Caco-2 (cell line): ENCODE measurements at places on chromosomes 5 and 9.
A peak's percentile ranks its signal among the peaks of the same experiment; 100 is the strongest.

DNA sequence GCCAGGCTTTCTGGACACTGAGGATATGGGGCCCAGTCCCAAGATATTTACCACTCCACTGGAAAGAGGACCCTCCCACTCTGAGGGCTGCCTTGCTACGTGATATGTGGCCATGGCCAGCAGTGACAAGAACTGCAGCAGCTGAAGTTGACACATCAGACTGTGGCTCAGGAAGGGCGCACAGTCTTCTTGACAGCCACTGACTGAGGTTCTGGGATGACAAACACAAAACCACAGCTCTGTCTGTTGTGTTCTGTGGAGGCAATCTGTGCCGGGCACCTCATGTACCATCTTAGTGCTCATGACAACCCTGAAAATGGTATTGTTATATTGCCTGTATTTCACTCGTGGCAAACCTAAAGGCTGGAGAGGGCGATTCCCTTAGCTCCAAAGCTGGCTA, 16.9 kb downstream of the FSTL4 start:
- DNase-seq: no peak

DNA sequence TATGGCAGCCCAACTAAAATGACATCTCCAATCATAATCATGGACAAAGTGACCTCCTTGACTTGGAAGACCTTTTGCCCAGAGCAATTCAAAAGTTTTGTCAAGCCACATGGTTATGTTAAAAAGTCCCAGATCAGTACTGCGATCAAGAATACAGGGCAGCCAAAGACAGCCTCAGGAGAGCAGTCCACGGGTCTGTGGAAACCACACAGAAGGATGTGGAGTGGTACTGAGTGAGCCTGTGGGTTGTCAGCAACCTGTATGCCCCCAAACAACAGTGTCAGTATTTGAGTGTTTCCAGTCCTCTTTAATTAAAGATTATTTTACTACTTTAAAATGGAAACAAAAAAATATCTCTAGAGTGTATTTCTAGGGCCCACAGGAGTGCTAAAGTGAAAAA, 345.4 kb upstream of the EFNA5 start:
- no peak for DNase-seq

GRCh38 chr5:68159224-68159951, 56.2 kb upstream of the PIK3R1 start:
- no peak for DNase-seq

DNA sequence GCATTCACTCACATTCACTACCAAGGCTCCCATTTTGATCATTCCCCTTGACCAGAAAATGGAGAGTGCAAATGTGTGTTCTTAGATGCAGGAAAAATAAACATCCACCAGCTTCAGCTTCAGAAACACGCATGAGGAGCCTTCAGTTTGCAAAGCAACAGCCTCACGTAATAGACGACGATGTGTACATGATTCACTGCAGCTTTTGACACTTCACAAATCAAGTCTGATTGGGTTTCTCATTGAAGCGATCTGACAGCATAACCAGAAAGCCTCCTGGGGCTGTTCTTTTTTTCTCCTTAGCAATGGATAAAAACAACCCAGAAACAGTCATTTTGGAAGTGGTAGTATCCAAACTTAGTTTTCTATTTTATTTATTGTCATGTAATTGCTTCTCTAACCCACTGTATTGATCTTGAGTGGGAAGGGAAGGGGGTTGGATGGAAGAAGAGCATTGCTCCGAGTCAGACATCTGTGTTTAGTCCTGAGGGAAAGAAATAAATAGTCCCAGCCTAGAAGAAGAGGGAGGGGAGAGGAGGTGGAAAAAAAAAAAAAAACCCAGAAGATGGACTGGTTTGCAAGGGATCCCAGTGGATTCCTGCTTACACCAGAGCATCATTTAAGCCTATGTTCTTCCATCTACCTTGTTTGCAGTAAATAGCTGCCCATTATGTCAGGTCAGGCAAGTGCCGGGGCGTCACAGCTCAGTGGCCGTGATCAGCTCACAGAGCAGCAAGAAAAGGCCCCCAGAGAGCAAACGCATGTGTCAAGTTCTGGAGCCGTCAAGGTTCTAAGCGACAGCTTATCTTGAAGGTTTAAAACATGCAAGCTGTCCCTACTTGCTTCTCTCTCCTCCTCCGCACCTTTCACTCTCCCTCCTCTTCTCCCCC, 190.2 kb upstream of the SNX2 start:
- DNase-seq: no peak

GRCh38 chr9:93952784-93953495, 2.2 kb downstream of the BARX1 start:
- no peak for DNase-seq

DNA sequence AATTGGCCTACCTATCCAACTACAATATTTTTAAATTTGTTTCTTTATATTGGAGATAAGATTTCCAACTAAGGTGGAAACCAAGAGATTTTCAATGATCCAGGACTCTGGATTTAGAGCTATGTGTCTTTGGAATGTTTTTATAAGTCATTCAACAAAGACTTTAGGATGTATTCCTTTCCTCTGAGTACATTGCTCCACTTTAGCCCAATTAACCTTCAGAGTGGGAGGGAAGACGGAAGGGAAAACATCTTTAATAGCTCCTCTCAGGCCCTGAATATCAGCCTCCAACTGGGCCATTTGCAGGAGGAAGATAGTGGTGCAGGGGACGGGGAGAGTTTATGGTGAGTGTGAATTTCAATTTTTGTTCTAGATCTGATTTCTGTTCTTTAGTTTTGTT, 239.2 kb downstream of the PIK3R1 start:
- DNase-seq: no peak

DNA sequence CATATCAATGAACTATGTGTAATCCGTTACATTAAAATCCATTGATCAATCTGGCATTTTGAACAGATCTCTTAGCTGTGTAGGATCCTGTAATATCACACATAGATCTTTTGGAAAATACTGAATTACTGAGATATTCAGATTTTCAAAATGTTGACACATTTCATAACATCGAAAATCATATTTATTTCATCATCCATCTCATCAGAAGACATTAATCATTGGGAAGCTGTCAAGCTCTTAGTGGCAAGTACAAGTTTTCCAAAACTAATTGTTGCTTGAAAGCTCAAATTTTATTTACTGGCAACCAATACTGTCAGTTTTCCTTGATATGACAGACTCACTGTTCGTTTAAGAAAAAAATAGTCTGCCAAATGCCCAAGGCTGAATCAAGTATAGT, 8.5 kb downstream of the NR6A1 start:
- DNase-seq: no peak

DNA sequence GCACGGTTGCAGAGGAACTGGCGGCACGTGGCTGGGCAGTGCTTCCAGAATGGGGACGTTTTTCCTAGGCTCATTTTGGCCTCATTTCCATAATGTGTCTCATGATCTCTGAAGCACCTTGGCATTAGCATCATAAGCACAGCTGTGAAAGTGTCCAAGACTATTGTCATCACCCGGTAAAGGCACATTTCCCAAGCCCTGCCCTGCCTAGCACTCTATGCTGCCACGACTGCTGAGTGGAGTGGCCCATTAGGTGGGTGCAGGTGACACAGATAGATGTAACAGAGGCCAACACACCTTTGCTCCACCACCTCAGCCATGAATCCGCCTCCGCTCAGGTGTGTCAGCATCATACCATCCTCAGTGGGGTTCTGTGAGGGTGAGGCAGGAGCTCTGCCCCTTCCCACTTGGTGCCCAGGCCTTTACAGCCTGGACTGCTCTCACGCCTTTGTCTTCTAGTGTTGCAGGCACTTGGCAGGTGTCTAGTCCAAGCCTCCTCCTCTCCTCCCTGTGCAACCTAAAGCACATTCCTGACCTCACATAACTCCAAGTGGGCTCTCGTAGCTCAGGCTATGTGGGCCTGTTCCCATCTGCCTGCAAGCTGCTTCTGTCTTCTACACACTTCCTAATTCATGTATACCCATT, 213.0 kb downstream of the FSTL4 start:
- no peak for DNase-seq

GRCh38 chr5:100186181-100186580, 349.0 kb upstream of the FAM174A start:
- no peak for DNase-seq

DNA sequence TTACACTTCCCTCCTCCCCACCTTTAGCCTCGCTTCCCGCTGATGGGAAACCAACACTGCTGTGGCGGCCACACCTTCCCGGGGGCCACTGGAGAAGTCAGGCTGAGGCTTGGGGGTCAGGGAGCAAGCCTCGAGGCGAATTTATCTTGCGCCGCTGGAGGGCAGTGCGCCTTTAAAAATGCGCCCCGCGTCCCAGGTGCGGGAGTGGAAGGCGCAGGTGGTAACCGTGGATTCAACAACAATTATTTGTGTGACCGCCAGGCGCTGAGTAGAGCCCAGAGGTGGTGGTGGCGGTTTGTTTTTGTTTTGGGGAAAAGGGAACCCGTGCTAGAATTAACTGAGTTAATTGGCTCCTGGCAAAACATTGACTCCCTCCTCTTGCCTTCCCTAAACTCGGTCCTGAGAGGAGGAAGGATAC, 1.1 kb downstream of the CFAP77 start:
- peak; percentile 81 for DNase-seq

- no peak for DNase-seq
Measured at GRCh38 chr5:62489471-62489870, 76.9 kb downstream of the IPO11 start.

- DNase-seq: no peak
Measured at GRCh38 chr5:160852049-160852448, at the start of gene ATP10B. Gene ATP10B (minus strand): TSS chr5:160852211. CDS start chr5:160688074, 164,137 bp downstream.

GRCh38 chr5:2708751-2709150, 42.7 kb downstream of the IRX2 start:
- DNase-seq: no peak

GRCh38 chr5:139968547-139969261, 74.4 kb downstream of the NRG2 start:
- peak; percentile 88 for DNase-seq

- no peak for DNase-seq
Measured at GRCh38 chr9:131516100-131516499, 13.4 kb downstream of the POMT1 start.

- no peak for DNase-seq
Measured at GRCh38 chr5:115430374-115430773, 114.2 kb downstream of the FEM1C start.

DNA sequence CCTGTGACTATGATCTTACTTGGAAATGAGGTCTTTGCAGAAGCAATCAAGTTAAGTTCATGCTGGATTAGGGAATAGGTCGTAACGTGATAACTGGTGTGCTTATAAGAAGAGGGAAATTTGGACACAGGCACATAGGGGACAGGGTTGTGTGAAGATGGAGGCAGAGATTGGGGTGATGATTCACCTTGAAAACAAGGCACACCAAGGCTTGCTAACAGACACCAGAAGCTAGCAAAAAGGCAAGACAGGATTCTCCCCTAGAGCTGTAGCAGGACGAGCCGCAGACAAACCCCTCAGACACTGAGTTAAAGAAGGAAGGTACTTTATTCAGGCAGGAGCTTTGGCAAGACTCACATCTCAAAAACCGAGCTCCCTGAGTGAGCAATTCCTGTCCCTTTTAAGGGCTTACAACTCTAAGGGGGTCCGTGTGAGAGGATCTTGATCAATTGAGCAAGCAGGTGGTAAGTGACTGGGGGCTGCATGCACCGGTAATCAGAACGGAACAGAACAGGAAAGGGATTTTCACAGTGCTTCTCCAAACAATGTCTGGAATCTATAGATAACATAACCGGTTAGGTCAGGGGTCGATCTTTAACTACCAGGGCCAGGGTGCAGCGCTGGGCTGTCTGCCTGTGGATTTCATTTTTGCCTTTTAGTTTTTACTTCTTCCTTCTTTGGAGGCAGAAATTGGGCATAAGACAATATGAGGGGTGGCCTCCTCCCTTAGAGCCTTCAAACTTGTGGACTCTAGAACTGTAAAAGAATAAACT, 57.5 kb upstream of the S1PR3 start:
- peak; percentile 24 for DNase-seq

- no peak for DNase-seq
Measured at GRCh38 chr5:68265822-68266395, 50.4 kb downstream of the PIK3R1 start.

DNA sequence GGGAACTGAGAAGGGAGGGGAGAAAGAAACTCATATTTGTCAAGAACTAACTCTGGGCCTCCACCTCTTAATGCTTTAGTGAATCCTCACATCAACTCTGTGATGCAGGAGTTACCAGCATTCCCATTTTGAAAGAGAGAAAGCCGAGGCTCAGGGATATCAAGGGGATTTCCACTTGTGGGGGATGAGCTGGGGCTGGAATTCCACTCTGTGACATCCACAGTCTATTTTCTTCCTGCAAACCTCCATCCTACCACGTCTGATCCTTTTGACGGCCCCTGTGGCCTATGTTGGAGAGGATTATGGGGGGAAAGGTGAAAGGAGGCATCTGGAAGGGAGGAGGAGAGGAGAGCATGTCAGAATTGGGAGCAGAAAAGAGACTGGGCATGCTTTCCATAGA, 9.0 kb downstream of the LCP2 start:
- DNase-seq: no peak

GRCh38 chr5:9502050-9502834, 43.6 kb downstream of the SEMA5A start:
- DNase-seq: no peak
